Pulmonary artery endothelial cell (primary cell): ENCODE measurements at places on chromosomes 1 and 21.

- DNase-seq = no peak
Measured at GRCh38 chr1:234270093-234270492, 103.2 kb upstream of the COA6 start.

GRCh38 chr1:39173995-39174380 lies 30.5 kb upstream of the MACF1 start:
- no peak for DNase-seq

DNA sequence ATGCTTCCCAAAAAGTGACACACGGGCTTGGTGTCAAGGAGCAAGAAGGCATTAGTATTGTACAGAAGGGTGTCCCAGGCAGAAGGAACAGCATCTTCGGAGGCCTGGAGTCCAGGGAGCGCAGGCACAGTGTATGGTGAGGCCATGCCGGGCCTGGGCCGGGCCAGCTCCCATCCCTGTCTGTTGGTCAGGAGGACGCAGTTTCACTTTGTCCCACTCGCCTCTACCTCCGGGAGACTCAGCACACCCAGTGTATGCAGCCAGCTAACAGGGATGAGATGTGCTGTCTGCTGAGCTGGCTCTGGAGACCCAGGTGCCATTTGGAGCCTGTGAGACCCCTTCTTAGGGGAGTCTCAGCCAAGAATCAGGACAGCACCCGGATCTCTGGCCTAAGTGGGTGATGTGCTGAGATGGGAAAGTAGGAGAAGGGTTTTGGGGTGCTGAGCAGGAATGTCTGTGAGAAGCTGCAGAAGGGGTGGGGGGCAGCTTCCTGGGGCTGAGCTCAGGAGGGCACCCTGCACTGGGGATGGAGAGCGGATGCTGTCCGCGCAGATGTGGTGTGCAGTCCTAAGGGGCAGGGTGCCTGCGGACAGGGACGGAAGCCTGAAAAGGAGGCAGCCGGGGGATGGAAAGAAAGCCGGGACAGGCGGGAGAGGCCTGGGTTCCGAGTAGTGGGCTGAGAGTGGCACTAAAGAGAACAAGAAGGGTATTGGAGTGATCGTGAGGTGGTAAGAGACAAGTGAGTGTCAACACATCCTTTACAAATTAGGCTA lies 25.7 kb downstream of the DMRTB1 start:
- no peak for DNase-seq

DNA sequence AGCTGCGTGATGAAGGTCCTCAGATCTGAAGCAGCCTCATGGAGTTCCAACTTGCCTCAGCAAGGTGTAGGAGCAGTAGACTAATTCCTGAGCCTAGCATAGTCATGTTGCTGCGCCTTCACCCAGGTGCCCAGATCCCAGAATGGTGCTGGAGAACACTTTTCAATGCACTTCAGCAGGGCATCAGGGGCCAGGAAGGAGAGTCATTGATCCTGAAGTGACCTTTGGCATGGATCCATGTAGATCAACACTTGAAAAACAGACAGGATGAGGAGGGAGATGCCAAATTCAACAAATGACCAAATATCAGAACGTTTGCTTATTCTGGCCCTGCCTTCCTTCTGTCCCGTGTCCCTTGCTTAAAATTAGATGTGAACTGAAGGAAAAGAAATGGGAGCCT lies 91.9 kb downstream of the LEPR start:
- peak; percentile 46 for DNase-seq

GRCh38 chr1:193417945-193418744 lies 231.7 kb upstream of the B3GALT2 start:
- DNase-seq = no peak

- DNase-seq = no peak
Measured at GRCh38 chr1:177340601-177341067, 169.9 kb downstream of the BRINP2 start.

- DNase-seq = peak; percentile 24
Measured at GRCh38 chr1:244046907-244047611, 4.0 kb upstream of the ZBTB18 start.

DNA sequence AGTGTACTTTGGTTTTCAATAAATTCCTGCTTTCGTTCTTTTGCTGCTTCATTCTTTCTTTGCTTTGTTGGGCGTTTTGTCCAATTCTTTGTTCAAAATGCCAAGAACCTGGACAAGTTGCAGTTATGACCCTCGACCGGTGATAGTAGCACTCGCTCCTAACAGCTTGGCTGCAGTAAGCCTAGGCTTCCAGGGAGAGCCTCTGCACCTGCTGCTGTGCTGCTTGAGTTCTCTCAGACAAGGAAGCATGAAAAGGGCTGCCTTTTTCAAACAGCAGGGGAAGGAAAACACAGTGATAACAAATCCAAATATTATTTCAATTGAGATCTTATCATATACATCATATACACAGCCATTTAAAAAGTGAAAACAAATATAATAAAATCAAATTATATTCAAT lies 12.8 kb upstream of the RIPK4 start:
- DNase-seq = no peak

GRCh38 chr1:221157026-221157761 lies 278.0 kb downstream of the HLX start:
- no peak for DNase-seq

DNA sequence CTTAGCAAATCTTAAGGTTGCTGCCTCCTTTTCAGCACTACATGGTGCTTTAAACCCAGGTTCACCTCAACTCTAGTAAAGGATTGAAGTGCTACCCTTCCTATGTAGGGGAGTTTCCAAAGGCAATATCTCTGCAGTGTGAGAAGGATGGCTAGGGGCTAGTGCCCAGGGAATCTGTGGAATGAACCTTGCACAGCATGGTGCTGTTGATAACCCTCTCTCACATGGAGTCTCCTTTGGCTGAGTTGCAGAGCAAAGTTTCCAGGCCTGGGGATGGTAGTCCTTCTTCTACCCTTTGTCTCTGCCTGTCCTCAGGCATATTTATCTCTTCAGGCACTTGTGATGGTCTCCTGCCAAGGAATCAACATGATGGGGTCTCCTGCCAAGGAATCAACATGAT lies 59.4 kb downstream of the AXDND1 start:
- DNase-seq = no peak

GRCh38 chr1:206510371-206510770 lies 3.0 kb downstream of the RASSF5 start:
- no peak for DNase-seq

- no peak for DNase-seq
Measured at GRCh38 chr1:48920851-48921250, 144.2 kb upstream of the BEND5 start.

DNA sequence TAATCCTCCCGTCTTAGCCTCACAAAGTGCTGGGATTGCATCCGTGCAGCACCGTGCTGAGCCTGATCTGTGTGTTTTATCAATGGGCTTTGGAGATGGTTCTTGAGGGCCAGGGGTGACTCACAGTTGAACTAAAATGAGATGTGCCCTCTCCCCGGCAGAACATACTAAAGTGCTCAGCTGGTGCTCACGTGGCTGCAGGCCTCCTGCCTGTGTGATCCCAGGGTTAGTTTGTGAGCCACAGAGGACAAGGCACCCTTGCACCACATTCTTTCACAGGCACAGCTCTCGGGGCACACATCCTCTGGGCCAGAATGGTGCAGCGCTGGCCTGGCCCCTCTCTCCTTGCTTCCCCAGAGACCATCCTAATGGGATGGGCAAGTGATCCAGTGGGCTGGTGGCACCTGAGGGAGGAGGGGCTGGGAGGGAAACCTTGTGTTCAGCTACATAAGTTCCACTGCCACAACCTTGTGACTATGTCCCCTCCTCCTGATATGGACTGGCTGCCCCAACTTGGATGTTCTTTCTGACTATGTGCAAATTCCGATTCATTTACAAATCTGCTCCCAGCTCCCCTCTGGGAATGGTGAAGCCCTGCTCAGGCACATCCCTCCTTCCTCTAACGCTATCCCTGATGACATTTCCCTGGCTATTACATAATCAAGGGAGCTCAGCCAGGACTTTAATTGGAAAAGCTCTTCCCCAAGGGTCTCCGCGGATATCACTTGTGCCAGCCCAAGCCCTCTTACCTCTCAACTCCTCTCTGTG lies 197.0 kb upstream of the EDN2 start:
- DNase-seq = no peak

DNA sequence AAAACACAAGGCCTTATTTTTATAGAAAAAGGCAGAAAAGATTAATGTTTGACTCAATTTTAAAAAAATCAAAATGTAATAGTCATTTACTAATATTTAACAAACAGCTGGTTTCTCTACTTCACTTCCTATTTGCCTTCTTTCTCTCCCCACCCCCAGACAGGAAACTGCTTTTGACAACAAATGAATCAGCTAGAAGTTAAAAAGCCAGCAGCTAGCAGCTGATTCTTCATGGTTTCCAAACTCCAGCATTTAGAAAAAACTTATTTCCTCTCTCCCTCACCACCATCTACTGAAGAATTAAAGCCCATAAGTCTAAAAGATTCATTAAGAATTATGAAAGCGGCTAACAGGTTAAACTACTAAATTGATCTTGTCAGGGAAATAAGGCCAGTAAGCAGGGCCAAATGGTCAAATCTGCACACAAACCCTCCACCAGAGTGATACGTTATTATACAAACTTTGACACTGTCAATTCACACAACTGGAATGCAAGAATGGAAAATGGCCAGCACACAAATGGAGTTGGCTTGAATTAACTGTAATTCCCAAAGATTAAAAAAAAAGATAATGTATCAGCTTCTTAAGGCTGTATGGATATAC lies 4.0 kb downstream of the WDR26 start:
- DNase-seq = peak; percentile 40

GRCh38 chr1:41901551-41901950 lies 17.2 kb downstream of the HIVEP3 start:
- no peak for DNase-seq

- DNase-seq = no peak
Measured at GRCh38 chr1:41348394-41348793, 12.8 kb upstream of the FOXO6 start.

DNA sequence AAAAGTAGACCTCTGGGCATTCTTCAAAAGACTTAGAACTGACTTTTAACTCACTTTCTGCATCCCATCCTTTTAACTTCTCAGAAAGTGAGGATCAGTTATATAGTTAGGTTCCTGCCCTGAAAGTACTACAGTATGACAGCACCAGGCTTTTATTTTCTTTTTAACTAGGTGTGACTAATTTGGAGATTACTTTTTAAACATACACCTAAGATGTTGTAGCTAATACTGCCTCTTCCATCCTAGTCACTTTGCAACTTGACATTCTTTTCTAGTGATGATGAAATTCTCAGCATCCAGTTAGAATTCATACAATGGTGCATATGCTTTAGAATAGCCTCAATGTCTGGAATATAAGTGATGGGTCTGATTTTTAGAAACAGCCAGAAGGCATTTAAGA lies 24.6 kb downstream of the RUNX1 start:
- no peak for DNase-seq

- DNase-seq = no peak
Measured at GRCh38 chr1:226644541-226645176, 94.4 kb downstream of the ITPKB start.

GRCh38 chr1:82515650-82516049 lies 714.9 kb downstream of the ADGRL2 start:
- no peak for DNase-seq

DNA sequence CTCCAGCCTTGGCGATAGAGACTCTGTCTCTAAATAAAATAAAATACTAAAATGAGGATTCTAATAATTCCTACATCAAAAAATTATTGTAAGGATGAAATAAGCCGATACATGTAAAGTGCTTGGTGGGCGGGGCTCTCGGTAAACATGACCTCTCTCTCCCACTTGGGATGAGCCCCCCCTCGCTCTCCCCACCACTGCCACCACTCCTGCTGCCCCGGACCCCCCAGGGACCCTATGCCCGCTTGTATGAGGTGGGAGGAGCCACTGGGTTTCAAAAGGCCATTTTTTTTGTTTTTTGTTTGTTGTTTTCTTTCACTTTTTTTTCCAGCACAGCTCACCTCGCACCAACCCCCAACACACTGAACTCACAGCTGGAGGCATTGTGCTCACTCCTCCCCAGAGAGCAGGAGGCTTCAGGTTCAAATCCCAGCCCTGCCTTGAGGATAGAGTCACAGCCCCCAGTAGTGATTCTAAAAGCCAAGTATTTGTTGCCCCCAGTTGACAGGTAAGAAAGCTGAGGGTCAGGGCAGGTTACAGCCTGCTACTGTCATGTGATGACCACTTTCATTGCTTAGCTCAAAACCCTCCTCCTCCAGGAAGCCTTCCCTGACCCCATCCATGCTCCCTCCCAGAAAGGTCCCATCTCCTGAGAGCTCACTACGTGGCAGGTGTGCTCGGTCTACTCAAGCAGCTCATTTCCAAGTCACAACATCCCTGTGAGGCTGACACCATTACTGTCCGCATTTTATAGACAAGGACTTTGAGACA lies 4.2 kb downstream of the SDC3 start:
- no peak for DNase-seq

DNA sequence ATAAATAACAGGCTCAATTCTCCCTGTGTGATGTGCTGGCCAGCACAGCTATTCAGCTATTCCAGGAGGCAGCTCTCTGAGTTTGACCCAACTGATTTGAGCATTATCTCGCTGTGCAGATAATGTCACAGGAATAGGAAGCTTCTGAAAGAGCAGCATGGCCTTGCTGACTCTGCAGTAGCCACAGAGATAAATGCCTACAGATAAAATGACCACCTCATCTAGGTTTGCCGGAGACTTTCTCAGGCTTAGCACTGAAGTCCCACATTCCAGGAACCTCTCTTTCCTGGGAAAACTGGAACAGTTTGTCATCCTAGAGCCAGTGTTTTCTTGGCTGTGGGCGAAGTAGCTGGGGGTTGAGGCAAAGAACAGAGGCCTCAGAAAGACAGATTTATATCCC lies 98.9 kb downstream of the MRPL39 start:
- DNase-seq = no peak

DNA sequence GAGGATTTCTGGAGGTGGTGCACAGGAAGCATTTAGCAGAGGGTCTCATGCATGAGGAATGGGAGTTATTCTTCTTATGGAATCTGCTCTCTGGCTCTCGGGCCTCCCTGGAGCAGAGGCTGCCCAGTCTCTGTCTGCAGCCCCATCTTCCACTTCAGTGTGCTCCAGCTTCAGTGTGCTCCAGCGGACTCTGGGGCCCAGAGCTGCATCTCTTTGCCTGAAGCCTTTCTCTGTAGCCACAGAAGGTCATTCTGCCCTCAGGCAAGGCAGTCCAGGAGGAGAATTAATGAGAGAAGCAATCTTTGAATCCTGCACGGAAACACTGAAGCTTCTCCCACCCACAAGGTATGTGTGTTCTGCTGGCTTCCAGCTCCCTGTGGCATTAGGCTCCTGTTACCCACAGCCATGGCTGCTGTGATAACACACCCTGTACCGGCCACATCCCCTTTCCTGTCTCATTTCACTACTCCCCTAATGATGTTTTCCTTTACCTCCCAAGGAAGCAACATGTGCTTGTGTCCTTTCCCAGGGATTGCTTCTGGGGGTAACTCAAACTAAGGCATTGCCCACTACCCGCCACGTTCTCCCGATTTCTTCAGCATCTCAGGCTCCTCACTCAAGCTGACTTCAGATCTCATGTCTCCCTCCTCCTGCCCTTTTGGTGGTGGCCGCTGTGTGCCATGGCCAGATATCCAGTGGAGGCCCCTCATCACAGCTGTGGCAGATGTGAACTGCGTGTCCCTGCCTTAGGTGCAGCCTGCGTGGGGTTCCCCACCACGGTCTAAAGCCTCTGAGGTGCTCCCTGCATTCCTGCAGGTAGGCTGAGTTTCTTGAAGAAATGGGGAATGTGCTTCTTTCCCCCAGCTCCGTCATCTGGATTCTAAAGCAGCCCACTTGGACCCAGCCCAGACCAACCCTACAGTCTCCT lies 181.2 kb upstream of the GALNT2 start:
- no peak for DNase-seq

GRCh38 chr1:226601456-226601855 lies 52.9 kb downstream of the STUM start:
- no peak for DNase-seq
